ENCODE measurements at places on chromosomes 13 and 19.

GRCh38 chr13:106525865-106526264, 9.6 kb downstream of the EFNB2 start:
- DNase-seq = no peak

DNA sequence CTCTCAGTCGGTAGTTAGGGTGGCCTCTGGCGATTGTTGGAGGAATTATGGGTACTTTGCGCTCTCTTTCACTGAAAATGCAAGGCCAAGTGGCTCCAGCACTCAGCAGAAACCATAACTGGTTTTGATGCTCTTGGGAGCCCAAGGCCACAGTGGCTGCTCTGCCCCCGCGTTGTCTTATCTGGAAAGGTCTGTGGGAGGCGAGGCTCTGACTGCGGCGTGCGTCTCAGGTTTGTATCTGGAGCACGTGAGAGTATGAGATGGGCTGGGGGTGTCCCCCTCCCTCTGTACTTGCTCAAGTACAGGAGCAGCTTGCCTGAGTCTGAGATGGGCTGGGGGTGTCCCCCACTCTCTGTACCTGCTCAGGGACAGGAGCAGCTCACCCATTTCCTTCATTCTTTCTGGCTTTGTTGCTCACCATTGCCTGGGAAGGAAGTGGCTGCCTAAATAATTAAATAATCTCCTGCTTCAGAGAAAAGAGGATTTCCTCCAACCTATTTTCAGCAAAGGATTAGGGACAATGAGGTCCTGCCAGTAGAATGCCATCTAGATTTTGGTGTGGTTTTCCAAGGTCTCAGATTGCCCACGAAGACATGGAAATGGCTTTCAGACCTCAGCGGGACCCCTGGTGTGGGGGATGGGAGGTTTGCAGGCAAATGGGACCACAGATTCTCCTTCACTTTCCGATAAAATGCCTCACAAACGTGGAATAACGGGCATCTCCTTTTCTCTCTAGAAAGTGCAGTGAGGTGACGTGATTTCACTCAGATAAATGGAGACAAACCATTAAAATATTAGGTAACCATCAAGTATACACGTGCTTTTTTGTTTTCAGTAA, 14.7 kb downstream of the ATP11A start:
- no peak for DNase-seq

DNA sequence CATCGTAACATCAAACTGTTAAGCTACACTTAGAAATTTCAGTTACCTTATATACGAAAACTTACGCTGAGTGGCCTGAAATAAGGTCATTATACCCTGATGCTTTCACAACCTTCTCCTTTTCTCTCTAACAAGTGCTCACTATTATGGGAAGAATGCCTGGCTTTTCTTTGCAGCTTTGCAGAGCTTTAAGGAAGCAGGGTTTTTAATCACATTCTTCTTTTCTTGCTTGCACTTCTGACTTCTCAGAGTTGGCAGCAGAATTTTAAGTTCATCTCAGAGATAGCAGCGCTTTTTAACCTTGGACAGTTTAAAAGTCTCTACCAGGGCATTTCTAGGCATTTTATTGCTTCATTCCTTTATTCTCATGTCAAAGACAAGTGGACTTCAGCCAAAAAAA, 285.1 kb downstream of the SPRY2 start:
- DNase-seq = no peak

GRCh38 chr13:100530671-100531213, 57.8 kb downstream of the GGACT start:
- no peak for DNase-seq

GRCh38 chr19:11151181-11151580, 4.4 kb downstream of the SPC24 start:
- no peak for DNase-seq

GRCh38 chr19:4536798-4537197, 1.8 kb upstream of the PLIN5 start:
- DNase-seq = no peak

GRCh38 chr19:34731019-34731829, 2.8 kb upstream of the ZNF181 start:
- DNase-seq = no peak

GRCh38 chr19:16095071-16095571, 16.6 kb upstream of the RAB8A start:
- DNase-seq = no peak

DNA sequence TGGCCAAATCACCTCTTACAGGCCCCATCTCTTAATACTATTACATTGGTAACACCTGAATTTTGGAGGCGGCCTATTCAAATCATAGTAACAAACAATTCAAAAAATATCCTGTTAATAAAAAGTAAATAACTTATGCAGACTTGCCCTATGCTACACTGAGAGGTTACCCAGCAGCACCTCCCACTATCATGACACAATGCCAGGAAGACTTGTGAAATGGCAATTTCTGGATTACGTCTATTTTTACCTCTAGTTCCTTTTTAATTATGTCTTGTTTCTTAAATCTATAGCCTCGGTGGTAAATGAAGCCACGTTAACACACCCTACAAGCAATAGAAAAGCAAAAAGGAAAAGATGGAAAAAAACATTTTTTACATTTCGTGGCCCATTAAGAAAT, 6.2 kb upstream of the DZIP1 start:
- no peak for DNase-seq

- DNase-seq = no peak
These were observed 756.7 kb upstream of the ARGLU1 start for GRCh38 chr13:107324416-107325204.

GRCh38 chr13:53778937-53779336, 750.3 kb downstream of the OLFM4 start:
- no peak for DNase-seq

Data from activated gamma-delta T cell treated with anti-CD3 and anti-CD28 coated beads, Interleukin-2, amount 50 U/mL, for 16 hours (primary cell).